ENCODE measurements at places on chromosomes 11 and 22.

DNA sequence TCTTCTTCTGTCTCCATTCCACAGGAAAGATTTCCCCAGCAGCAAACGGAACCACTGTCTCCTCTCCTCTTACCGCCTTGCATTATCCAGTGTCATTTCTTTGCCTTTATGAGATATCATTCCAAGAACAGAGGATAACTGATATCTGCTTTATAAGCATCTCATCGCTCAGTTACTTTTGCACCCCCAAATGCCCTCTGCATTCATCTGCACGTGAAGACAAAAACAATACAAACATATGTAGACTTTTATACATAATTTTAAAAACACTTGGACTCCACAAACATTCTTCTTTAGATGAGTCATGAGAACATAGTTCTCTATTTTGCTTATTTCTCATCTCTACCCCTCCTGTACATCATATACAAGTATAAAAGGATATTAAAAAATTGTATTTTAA is 512 bp upstream of the OR51T1 start:
- DNase-seq: no peak

DNA sequence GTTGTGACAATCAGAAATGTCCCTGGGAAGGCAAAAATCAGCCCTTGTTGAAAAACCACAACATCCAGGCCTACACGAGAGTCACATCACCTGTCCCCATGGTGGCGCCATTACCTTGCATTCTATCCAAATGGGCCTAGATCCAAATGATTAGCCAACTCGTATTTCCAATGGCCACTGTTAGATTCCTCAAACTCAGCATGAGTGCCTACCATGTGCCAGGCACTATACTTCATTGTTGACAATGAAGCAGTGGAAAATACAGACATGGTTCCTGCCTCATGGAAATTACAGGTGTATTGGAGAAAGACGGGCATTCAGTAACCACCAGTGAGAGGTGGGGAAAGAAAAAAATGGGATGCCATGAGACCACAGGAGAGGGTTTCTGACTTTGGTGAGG is 29.8 kb upstream of the CREB3L1 start:
- DNase-seq: no peak

GRCh38 chr11:134541355-134541754 is 129.3 kb upstream of the B3GAT1 start:
- DNase-seq: no peak

DNA sequence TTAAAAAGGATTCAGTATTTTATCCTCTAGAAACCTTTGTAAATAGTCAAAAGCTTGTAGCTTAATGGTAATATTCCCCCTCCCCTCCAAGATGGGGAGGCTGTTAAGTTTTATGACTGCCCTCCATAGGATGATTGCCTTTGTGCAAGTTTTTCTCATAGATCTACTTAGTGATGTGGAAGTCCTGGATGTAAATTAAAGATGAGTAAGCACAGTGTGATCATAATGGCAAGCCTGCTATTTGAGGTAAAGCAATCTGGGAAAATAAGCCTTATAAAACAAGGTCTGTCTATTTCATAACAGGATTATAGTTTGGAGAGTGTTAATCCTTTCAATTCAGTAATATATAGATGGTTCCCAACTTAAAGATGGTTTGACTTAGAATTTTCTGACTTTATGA is 216.3 kb downstream of the DDX10 start:
- no peak for DNase-seq

DNA sequence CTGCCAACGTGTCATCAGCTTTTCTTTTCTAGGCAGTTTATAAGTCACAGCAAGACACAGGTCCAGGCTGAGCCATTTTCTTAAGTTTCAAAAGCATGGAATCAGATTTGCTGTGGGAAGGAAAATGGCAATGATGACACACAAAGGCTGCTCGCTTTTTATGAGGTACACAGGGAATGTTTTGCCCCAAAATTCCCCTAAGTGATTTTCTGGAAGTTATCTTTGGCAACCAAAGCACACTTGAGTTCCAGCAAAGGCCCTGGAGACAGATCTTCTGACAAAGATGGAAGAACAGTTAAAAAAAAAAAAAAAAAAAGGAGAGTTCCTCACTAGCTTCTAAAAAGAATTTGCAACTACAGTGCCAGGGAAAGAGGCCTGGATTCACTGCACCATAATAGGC is 260.8 kb downstream of the LARGE1 start:
- DNase-seq: no peak

DNA sequence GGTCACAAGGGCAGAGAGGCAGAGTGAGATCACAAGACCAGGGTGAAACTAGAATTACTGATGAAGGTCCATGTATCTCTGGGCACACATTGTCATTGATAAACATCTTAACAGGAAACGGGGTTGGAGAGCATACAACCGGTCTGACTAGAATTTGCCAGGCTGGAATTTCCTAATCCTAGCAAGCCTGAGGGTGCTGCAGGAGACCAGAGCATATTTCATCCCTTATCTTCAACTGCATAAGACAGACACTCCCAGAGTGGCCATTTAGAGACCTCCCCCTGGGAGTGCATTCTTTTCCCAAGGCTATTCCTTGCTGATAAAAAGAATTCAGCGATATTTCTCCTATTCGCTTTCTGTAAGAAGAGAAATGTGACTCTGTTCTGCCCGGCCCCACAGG is 84.6 kb upstream of the IZUMO1R start:
- DNase-seq: no peak

DNA sequence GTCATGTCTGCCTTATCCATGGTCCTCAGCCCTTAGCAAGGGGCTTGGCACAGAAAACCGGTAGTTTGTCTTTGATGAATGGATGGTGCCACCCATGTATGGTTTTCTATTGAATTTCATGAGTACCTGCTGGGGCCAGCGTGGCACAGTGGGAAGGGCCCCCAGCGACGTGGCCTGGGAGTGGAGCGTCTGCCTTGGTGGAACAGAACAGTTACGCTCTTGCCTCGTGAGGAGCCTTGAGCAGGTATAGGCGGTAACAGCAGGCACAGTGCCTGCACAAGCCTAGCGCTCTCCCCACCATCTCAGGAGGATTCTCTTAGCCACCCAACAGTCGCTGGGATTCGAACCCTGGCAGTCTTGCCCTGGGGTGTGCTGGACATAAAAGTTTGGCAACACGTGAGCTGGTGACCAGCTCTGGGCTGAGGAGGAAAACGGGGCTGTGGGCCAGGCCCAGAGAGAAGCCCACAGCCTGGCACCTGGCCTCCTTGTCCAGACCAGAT is 3.0 kb upstream of the SSH3 start:
- no peak for DNase-seq

DNA sequence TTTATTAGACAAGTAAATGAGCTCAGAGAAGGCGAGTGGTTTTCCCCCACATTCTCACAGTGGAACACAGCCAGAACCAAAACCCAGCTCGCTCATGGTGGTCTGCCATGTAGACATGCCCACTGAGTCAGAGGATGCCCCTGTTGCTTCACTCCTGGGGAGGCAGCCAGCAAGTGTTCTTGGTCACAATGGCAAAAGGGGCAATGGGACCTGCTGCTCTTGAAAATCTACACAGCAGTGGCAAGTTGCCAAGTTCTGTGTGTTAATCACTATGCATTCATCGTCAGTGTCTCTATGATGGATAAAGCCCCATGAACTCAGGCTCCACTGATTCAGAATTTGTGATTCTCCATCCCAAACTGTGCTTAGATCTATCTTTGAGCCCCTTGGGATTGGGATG is 64.7 kb upstream of the TBCEL start:
- DNase-seq: no peak

DNA sequence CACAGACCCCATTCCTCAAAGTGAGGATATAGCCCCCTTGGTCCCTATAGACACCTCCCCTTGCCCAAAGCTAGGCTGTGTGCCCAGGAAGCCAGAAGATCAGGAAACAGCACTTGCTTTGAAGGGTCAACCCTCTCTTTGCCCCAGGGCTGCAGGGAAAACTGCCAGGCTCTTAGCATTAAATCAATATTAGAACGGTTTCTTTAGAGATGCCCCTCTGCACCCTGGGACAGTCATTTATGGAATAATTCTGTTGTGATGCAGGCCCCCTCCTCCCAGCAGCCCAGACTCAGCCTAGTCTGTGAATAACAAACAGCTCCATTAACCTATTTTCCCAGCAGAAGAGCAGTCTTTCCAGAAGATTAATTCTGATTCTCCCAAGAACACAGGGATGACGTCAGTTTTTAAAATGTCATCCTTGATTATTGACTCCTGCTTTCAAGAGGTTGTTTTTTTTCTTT is 11.6 kb upstream of the CAPN5 start:
- no peak for DNase-seq

GRCh38 chr11:74019860-74020259 is 11.0 kb upstream of the UCP3 start:
- no peak for DNase-seq

- DNase-seq: no peak
Measured at GRCh38 chr11:124893781-124894401, 3.8 kb downstream of the ROBO4 start.
